ENCODE measurements at places on chromosomes 4 and X.

GRCh38 chrX:114580336-114580735 lies 3.5 kb upstream of the HTR2C start:
- DNase-seq = no peak

DNA sequence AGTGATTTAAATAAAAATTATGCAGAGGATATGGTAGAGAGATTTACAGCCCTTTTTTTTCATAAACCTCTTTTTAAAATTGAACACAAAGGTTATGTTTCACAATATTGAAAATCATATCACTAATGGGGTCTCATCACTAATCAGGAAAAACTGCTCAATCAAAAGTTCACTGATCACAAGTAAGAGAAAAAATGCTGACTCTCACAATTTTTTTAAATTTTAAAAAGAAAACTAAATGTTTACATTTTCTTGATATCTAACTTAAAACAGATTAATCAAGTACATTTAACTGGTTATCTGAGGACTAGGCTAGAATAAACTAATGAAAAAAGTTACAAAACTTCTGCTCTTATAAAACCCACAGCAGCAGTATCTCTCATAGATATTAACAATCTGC lies 8.5 kb downstream of the LAMTOR3 start:
- DNase-seq = no peak

DNA sequence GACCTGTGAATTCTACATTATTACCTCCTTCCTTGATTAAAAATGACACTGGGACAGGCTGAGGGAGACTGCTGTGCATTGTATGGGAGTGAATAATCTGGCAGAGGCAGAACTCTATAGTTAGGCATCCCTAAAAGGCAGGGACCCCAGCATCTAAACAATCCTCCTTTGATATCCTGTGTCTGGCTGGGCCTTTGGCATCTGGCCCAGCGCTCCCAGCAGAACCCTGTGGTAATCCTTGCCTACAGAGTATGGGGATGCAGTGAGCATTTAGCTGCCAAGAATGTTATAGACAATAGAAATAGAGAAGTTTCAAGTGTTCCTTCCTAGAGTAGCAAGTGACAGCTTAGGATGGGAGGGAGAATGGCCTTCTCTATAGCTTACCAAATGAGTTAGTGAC lies 38.5 kb downstream of the ZCCHC12 start:
- no peak for DNase-seq

GRCh38 chr4:88570001-88570400 lies 22.3 kb upstream of the HERC3 start:
- DNase-seq = no peak

DNA sequence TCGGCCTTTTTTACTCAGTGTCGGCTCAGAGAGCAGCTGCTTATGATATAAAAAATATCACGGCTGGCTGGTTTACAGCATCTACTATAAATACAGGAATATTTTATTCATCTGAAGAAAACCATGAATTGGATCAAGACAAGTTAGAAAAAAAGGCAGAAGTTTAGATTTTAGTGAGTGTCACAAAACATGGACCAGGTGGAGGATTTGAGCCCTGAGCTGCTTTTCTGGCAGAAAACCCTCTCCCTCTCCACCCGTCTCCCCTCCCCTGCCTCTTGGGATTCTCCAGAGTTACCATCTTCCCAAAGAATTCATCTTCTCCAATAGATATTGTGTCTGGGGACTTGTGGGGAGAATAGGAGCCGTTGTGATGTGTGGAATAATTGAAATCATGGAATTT lies 142.8 kb upstream of the RAI2 start:
- DNase-seq = no peak

GRCh38 chr4:179467878-179468277 lies 2025.6 kb upstream of the AGA start:
- no peak for DNase-seq

GRCh38 chr4:35818520-35818919 lies 425.8 kb downstream of the ARAP2 start:
- no peak for DNase-seq

DNA sequence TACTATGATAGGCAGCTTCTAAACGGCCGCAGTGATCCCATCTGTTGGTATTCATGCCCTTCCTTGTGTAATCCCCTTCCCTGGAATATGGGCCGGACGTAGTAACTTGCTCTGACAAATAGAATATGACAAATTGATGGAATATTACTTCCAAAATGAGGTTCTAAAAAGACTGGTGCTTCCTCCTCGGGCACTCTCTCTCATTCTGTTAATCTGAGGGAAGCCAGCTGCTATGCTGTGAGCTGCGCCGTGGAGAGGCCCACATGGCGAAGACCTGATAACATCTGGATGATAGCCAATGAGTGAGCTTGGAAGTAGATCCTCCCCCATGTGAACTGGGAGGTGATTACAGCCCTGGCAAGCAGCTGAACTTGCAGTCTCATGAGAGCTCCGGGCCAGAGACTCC lies 27.2 kb upstream of the SLC25A4 start:
- peak; percentile 90 for DNase-seq

DNA sequence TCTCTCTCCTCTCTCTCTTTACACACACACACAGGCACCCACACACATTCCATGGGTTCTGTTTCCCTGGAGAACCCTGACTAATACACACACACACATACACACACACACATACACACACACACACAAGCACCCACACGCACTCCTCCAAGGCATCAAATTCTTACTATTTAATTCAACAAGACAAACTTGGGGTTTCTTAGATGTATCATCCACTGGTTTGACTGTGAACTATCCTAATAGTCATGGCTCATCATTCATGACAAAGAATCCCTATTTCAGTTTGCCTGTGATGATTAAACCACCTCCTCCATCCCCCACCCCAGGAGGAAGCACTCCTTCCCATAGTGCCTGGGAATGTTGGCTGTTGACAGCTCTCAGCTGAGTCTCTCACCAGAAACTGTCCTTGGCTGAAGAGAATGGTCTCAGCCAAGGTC lies 98.2 kb downstream of the USP46 start:
- DNase-seq = peak; percentile 62

DNA sequence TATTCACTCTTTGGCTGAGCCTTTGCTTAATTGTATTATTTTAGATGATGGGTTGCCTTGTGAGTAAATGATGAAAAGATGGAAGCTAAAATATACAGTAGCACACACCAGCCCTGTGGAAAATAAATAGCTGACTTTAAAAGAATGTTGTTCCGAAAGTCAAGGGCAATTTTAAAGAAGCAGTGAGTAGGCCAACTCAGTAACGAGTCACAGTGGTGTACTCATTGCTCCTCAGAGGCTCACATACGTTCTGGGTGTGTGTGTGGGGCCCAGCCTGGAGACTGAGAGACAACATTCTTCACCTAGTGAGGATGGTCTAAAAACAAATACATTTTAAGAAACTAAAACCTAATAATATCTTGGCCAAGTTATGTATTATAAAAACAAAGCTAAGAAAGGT lies 640.3 kb downstream of the TRIML1 start:
- peak; percentile 18 for DNase-seq

- peak; percentile 68 for DNase-seq
These were observed 67.1 kb downstream of the USP38 start for GRCh38 chr4:143251779-143252178.

- DNase-seq = no peak
These were observed 18.0 kb downstream of the HPSE start for GRCh38 chr4:83316459-83317165.

DNA sequence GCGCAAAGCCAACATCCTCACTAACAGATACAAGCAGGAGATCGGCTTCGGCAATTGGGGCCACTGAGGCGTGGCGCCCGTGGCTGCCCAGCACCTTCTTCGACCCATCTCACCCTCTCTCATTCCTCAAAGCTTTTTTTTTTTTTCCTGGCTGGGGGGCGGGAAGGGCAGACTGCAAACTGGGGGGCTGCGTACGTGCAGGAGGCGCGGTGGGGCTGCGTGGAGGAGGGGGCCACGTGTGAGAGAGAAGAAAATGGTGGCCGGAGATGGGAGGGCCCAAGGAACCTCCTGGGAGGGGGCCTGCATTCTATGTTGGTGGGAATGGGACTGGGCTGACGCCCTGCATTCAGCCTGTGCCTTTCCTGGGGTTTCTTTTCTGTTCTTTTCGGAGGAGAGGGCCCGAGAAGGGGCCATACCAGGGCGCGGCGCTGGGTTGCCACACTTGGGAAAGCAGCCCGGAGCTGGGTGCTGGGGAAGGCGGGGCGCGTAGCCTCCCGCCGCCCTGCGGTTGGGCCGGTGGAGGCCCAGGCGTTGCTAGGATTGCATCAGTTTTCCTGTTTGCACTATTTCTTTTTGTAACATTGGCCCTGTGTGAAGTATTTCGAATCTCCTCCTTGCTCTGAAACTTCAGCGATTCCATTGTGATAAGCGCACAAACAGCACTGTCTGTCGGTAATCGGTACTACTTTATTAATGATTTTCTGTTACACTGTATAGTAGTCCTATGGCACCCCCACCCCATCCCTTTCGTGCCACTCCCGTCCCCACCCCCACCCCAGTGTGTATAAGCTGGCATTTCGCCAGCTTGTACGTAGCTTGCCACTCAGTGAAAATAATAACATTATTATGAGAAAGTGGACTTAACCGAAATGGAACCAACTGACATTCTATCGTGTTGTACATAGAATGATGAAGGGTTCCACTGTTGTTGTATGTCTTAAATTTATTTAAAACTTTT lies 4.5 kb downstream of the MID1IP1 start:
- peak; percentile 80 for DNase-seq

DNA sequence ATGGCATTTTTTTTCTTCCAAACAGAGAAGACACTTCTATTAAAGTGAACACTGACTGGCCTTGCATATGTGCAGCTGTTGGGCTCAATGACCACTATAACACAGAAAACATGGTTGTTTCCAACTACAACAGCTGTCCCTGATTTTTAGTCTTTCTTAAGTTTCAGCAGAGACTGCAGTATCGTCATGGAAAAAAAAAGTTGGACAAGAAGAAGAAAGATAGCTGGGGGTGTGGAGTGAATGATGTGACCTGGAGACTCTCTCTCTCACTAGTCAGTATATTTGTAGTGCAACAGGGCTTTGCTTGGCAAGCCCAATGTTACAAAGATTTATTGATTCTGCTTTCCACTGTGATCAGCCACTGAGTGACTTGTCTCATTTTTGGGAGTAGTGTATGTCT lies 29.5 kb upstream of the C4orf54 start:
- no peak for DNase-seq

- DNase-seq = no peak
These were observed 144.6 kb upstream of the GPR101 start for GRCh38 chrX:137178392-137178791.

DNA sequence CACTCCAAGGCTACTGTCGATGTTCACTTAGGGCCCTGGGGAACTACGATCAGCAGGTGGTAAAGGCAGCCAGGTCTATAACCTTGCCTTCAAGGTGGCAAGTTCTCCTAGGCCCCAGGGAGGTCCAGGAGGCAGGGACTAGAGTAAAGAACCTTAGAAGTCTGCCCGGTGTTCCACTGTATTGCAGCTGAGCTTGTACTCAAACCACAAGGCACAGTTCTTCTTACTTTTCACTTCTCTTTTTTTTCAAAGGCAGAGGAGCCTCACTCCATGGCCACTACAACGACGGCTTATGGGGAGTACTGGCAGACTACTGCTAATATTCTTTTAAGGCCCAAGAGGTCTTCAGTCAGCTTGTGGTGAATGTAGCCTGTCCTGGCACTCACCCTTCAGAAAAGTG lies 78.8 kb upstream of the GPR174 start:
- no peak for DNase-seq

- DNase-seq = peak; percentile 49
These were observed 110.7 kb downstream of the GNL3L start for GRCh38 chrX:54640736-54641135.

DNA sequence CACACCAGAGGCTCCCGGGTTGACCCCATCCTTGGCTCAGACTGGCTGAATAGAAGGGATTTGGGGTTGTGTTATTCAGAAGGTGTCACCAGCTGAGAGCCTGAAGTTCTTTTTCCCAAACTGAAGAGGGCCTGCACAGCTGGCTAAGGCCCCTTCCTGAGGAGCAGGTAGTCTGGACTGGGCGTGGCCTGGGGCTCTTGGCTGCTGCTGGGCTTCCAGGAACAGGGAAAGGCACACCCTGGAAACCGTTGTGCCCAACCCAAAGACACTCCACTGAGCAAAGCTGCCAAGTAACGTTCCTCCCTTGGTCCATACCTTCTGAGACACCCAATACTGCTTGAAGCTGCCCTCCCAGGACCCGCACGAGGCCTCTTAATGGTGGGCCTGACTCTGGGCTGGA lies 8.3 kb upstream of the CXCR3 start:
- DNase-seq = no peak

DNA sequence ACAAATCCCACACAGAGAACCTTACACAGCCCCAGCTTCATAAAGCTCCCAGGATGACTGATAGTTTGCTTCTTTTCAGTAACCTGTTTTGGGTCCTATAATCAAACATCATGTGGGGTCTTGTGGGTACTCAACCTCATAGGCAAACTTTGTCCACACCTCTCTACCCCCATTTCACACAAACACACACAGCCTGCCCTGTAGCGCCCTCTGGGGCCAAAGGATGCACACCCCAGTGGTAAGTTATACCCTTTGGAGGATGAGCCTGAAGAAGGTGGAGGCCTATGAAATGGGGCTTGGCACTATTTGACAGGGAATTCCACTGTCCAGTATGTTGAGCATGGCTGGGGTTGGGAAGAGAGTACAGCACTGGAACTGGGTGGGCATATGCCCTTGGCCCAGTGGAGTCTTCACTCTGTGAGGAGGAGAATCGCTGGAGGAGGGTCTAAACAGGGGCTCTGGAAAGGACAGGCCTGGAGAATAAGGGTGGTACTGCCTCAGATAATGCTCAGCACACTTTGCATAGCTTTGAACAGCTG lies 30.5 kb upstream of the COL25A1 start:
- DNase-seq = peak; percentile 11

- no peak for DNase-seq
These were observed 230.7 kb downstream of the EVC2 start for GRCh38 chr4:5477613-5478012.

GRCh38 chr4:106315968-106316772 lies at the start of the genes AIMP1 and TBCK:
Gene AIMP1 (plus strand): TSS chr4:106316550. CDS start chr4:106325010, 8,460 bp downstream.
Gene TBCK (minus strand): TSS chr4:106316209. CDS start chr4:106308960, 7,249 bp downstream.
- DNase-seq = peak; percentile 92

GRCh38 chr4:37400241-37400881 lies 155.8 kb downstream of the NWD2 start:
- no peak for DNase-seq

- DNase-seq = peak; percentile 58
These were observed 5.3 kb upstream of the COMMD8 start for GRCh38 chr4:47468706-47469365.

GRCh38 chr4:94536049-94536448 lies 84.3 kb downstream of the PDLIM5 start:
- peak; percentile 61 for DNase-seq

DNA sequence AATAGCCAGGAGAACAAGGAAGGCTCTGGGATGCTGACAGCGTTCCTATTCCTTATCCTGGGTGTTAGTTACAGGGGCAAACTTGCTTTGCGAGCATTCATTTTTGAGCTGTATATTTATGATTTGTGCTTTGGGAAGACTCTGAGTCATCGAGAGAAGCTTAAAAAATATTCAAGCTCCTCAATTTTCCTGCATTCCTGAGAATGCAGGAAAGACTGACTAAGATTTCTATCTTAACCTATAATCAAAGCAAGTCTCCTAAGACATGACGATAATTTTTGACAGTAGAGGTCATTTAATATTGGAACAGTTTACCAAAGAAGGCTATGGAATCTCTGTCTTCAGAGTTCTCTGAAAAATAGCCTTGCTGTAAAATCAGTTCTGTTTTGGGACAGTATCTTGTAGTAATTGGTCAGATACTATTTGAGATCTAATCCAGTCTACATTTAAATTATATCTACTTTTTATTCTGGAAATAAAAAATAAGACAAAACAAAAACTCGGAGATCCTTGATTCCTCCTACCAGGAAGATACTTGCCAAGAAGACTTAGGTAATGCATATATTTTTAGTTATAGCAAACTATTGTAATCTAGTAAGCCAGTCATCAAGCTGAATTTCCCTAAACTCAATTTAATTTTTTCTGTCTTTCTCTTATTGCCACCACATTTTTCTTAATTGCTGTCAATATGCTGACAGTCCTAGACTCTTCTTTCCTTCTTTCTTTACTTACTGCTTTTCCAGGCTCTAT lies 31.7 kb downstream of the BBS12 start:
- DNase-seq = peak; percentile 47
